ENCODE measurements at places on chromosomes 6 and 20. TPM values are rescaled to one million over a fixed set of nuclear protein-coding genes. Genes with fewer than 3 reads are reported as not detected.

- no peak overlapping the region for H3K4me3 ChIP-seq
- DNase-seq = peak; percentile 20
- H3K27ac ChIP-seq = peak overlapping the region; percentile 22
- peaks cover 2% of the 10 kb centered on the region for H3K36me3 ChIP-seq
- peaks cover 12% of the 10 kb centered on the region for H3K4me1 ChIP-seq
- H3K27me3 ChIP-seq = no peaks in the 10 kb centered on the region
Observed at GRCh38 chr6:30206799-30207618, 6.2 kb downstream of the TRIM26 start.

DNA sequence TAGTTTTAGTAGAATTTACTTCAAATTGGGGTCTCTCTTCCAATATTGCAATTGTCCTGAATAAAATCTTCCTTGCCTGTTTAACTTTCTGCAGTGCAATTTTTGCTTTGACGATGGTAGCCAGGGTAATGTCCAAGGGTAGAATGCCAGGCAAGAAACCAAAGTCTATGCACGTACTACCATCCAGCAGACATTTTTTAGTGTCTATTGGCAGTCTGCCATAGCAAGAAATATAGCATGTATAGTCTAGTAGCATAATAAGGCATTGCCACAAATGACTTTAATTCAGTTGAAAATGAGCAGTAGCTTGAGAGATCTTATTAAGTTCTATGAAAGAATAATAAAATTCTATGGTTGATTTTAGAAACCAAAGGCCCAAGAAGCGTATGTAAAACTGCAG, 62.3 kb upstream of the KCNQ5 start:
- peaks cover 10% of the 10 kb centered on the region for H3K4me1 ChIP-seq
- no peak for DNase-seq

DNA sequence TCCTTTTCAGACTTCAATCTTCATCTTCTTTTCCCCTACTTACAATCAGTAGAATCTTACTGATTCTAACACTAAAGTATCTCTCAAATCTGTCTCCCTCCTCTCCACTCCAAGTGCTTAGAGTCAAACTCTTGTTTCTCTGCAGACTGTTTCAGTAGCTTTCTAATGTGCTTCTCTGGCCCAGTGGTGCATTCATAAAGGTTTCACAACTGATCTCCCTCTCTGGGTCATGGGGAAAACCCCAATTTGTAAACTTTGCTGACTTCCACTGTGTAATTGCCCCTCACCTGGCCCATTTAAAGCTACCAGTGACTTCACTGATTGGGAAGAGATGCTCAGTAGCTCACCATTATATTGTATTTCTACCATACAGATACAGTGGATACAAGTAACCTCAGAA, 183.6 kb downstream of the FAXC start:
- H3K4me1 ChIP-seq = no peaks in the 10 kb centered on the region
- DNase-seq = no peak
- H3K27ac ChIP-seq = no peak overlapping the region
- no peaks in the 10 kb centered on the region for H3K36me3 ChIP-seq

DNA sequence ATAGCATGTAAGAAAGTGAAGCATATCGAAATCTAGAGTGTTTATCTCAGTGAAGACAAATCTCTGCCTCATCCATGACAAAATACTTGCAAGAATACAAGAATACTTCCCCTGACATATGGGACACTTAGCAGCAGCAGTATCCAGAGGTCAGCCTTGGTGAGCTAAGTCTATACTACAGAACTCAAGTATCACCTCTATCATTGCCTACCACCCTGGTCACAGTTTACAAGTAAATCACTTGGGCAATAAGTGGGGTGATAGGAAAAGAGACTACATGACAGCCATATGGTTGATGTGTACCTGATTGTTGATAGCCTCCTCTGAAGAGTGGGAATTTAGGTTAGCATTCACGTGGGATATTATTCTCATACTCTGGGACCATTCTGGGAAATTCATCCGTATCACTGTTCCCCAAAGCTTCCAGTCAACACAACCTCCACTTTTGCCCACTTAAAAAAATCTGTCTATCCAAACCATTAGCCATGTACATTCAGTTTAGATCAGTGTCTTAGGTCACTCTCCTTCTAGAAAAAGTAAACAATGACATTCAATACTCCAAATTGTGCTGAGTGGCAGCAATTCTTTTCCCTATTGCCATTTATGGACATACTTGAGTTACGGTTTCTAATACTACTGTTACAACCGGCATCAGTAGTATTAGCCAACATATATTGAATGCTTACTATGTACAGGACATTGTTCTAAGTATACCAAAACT, 118.2 kb upstream of the PRSS16 start:
- no peaks in the 10 kb centered on the region for H3K36me3 ChIP-seq
- H3K4me1 ChIP-seq = peaks cover 2% of the 10 kb centered on the region
- H3K27me3 ChIP-seq = no peaks in the 10 kb centered on the region
- H3K27ac ChIP-seq = no peak overlapping the region
- no peak overlapping the region for H3K4me3 ChIP-seq

Gene CALHM4
- not detected for total RNA-seq

DNA sequence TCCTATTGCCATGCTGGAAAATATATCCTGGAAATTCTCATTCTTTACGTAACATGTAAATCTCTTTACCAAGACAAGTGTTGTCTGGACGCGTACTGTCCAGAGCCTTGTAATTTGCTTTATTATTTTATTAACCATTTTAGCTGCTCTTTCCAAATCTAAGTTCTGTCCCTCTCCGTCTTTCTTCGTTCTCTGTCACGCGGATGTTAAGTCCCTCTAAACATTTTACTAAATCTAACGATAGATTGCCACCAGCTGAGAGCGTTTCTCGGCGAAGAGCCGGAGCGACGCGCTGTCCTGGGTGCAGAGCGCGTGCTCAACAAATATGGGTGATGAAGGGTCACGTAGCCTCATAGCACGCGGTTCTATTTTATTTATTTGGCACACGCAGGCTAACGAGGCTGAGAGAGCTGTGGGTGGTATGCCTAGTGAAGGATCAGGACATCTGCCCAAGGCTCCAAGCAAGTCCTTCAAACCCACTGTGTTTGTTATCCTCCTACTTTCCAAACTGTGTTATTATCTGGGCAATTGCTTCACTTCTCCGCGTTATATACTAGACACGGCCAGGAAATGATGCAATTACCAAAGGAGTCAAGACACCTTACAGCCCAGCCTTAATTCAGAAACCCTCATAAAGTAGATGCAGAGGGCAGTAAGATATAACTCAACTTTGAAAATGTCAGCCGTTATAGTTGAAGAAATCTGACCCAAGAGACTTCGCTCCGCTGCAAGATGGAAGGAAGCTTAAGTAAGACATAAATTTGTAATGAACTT, 10.0 kb upstream of the NCOA7 start:
- no peaks in the 10 kb centered on the region for H3K36me3 ChIP-seq
- H3K27me3 ChIP-seq = peaks cover 2% of the 10 kb centered on the region
